Umbilical cord (tissue), 2 donors: ENCODE measurements at places on chromosomes 7 and 10. TPM values are rescaled to one million over a fixed set of nuclear protein-coding genes. Genes with fewer than 3 reads are reported as not detected.

The NDUFA5 gene
- 74.2 TPM for total RNA-seq

The HILPDA gene
- 72.0 TPM for total RNA-seq

The PON1 gene
- total RNA-seq: 0.24 TPM

The PTPN20 gene
- total RNA-seq: 11.1 TPM

The NANOS1 gene
- 3.1 TPM for total RNA-seq

The C7orf33 gene
- total RNA-seq: not detected

The BAMBI gene
- 197 TPM for total RNA-seq

The PTPRE gene
- 12.8 TPM for total RNA-seq

The NEUROG3 gene
- 0.48 TPM for total RNA-seq

DNA sequence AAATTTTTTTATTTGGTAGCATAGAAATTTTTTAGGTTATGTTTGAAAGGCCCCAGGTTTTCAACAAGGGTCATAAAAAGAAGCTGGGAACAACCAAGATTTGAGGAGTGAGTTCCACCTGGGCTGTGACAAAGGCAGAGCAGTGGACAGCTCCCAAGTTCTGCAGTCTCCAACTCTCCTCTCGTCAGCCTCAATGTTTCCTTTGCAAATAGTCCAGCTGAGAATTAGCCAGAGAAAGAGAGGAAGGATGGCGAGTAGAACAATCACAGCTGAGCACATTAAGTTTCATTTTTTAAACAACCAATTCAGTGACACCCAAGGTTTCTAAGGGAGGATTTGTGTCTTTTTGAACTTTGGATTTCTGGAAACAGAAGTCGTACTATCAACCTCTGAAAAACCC is 143.2 kb downstream of the NRCAM start:
- no peak for DNase-seq

DNA sequence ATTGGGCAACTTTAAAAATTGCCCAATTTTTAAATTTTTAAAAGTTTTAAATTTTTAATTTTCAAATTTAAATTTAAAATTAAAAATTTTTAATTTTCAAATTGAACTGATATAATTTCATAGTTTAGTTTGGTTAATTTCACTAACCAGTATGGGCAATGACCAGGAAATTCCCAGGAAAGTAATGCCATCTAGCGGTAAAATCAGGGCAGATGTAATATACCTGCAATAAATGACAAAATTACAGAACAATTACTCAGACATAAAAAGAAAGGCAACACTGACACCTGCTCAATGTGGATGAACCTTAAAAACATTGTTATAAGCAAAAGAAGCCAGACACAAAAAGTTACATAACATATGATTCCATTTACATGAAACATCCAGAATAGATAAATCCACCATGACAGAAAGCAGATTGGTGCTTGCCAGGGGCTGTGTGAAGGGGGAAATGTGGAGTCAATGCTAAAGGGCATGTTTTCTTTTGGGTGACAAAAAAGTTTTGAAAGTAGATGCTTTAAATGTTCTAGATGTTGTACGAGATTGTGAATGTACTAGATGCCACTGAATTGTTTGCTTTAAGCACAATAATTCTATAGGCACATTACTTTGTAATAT is 28.6 kb upstream of the SLC16A12 start:
- DNase-seq: peak; percentile 60

DNA sequence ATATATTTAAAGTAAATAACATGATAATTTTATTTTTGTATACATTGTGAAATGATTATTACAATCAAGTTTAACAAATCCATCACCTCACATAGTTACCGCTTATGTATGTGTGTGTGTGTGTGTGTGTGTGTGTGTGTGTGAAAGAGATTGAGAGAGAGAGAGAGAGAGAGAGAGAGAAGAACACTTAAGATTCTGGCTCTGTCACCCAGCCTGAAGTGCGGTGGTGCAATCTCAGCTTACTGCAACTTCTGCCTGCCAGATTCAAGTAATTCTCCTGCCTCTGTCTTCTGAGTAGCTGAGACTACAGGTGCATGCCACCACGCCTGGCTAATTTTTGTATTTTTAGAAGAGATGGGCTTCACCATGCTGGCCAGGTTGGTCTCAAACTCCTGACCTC is 17.8 kb downstream of the LYZL1 start:
- DNase-seq: no peak

GRCh38 chr7:88628363-88629085 is 131.0 kb upstream of the ZNF804B start:
- no peak for DNase-seq

- DNase-seq: no peak
Observed at GRCh38 chr7:128035712-128036111, 4.5 kb upstream of the LRRC4 start.

DNA sequence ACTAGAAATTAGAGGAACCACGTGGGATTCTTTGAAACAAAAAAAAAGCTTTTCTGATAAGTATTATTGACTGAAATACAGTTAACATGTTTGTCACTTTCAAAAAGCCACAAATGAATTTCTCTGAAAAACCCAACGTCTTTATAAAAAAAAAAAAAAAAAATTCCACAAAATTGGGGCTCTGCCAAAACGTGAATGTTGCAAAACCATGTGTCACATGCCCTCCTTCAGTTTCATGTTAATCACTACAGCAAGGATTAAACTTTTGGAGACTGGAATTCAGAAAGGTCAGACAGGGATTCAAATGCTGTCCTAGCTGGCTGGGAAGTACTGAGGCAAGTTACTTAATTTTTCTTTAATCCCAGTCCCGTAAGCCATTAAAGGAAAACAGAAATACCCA is 278.0 kb upstream of the KLF14 start:
- peak; percentile 61 for DNase-seq

DNA sequence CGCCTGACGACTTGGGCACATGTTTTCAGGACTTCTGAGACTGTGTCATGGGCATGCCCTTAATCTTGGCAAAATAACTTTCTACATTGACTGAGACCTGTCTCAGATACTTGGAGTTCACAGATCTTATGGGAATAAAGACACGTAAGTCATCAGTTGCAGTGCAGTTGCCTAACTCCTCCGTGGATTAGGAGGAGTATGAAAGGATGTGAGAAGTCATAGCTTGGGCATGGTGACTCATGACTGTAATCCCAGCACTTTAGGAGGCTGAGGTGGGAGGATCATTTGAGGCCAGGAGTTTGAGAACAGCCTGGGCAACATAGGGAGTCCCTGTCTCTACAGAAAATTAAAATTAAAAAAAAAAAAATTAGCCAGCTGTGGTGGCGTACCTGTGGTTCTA is 49.6 kb downstream of the EXOC6 start:
- DNase-seq: no peak

GRCh38 chr10:5549462-5550249 is 24.9 kb downstream of the CALML3 start:
- DNase-seq: no peak

DNA sequence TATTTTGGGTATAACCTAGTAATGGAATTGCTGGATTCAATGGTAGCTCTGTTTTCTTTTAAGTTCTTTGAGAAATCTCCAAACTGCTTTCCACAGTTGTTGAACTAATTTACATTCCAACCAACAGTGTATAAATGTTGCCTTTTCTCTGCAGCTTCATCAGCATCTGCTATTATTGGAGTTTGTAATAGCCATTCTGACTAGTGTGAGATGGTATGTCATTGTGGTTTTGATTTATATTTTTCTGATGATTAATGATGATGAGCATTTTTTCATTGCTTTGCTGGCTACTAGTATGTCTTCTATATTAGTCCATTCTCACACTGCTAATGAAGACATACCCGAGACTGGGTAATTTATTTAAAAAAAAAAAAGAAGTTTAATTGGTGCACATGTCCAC is 248.6 kb upstream of the MAGI2 start:
- no peak for DNase-seq

DNA sequence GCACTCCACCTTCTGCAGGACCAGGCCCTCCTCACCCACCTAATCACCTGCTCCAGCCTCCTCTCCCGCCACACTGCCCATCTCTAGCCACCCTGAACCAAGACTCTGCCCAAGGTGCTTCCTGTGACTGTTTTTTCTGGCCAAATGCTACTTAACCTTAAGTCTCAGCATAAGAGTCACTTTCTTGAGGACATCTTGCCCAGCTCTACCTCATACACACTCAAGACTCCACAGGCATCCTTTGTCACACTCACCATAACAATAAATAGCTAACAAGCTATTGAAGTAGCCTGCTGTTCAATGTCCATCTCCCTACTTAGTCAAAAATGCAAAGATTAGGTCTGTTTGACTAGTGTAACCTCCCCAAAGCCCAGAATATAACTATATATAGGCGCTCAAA is 455.4 kb upstream of the NFE2L3 start:
- no peak for DNase-seq

- DNase-seq: no peak
Observed at GRCh38 chr7:73358590-73359275, 30.8 kb downstream of the FKBP6 start.

DNA sequence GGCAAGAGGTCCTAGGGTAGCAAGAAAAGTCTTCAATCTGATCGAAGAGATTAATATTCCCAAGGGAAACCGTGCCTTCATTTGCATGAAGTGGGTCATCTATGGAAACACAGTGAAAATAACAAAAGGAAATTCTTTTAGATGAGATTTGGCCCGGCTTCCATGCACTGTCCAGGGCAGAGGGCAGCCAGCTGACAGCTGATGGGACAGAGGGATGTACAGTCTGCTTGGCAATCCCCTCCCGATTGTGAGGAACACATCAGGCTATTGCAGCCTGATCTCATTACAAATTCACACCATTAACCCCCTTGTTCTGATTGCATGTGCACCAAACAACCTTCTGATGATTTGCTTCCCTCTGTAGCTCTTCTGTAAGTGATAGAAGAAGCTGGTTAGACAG is 105.3 kb downstream of the FRMD4A start:
- DNase-seq: no peak

DNA sequence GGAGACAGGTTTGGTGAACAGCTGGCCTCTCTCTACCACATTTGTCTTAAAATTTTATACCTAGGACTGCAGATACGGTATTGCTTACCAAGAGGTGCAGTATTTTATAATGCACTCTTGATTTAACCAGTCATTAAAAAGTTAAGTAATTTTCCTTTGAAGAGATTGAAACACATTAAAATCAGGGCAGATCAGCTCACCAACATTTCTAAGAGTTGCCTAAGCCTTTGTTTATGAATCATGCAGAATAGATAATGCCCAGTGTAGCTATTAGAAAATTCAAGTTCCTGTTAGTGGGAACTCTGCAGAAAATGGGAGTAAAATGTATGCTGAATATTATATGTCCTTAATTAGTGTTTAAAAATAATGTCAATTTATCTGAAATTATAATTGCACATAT is 140.2 kb upstream of the PRPS1L1 start:
- DNase-seq: no peak
